Muscle of leg (tissue), 16 donors: ENCODE measurements at places on chromosomes 7 and 10. TPM values are rescaled to one million over a fixed set of nuclear protein-coding genes. Genes with fewer than 3 reads are reported as not detected.
A peak's percentile ranks its signal among the peaks of the same experiment; 100 is the strongest.

DNA sequence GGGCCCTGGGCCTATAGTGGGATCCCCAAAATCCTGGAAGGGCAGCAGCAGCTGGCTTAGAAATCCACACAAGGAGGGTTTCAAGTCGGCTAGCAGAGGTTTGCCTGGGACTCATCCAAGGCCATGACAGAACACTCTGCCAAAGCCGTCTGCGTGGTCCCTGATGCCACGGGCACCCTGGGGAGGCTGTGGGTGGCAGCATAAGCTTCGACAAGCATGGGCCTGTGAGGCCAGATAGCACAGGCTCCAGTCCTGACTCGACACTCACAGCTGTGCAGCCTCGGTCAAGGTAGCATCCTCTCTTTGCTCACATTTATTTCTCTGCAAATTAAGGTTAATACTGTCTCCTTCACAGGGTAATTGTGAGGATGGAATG is 138.3 kb downstream of the JCAD start:
- no peak overlapping the region for H3K4me3 ChIP-seq
- no peak for DNase-seq
- H3K36me3 ChIP-seq: no peaks in the 10 kb centered on the region

- H3K4me1 ChIP-seq: no peaks in the 10 kb centered on the region
- H3K27me3 ChIP-seq: no peaks in the 10 kb centered on the region
- peak; percentile 77 for DNase-seq
- H3K27ac ChIP-seq: no peak overlapping the region
These were observed 113.4 kb downstream of the BTRC start for GRCh38 chr10:101467286-101467770.

DNA sequence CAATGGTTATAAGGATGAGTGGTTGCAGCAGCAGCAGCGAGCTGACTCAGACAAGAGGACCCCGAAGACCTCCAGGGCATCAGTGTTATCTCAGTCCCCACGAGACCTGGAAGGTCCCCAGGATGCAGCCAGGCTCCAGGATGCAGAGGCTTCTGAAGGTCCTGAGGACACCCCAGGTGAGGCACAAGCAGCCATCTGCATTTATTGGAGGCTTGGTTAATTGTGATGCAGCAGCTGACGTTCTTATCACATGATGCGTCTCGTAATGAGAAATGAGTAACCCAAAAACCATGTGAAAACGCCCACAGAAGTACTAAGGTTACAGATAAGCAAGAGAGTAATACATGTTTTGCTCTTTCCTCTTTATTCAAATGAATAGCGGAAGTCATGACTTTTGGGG is 17.4 kb downstream of the C7orf57 start:
- H3K4me1 ChIP-seq: no peaks in the 10 kb centered on the region
- H3K27me3 ChIP-seq: no peaks in the 10 kb centered on the region
- no peaks in the 10 kb centered on the region for H3K36me3 ChIP-seq
- H3K4me3 ChIP-seq: no peak overlapping the region
- no peak for DNase-seq

- H3K27me3 ChIP-seq: peaks cover 5% of the 10 kb centered on the region
- no peak for DNase-seq
- H3K27ac ChIP-seq: no peak overlapping the region
- H3K4me1 ChIP-seq: peaks cover 23% of the 10 kb centered on the region
These were observed 4.5 kb downstream of the DLG5 start for GRCh38 chr10:77922055-77922454.

DNA sequence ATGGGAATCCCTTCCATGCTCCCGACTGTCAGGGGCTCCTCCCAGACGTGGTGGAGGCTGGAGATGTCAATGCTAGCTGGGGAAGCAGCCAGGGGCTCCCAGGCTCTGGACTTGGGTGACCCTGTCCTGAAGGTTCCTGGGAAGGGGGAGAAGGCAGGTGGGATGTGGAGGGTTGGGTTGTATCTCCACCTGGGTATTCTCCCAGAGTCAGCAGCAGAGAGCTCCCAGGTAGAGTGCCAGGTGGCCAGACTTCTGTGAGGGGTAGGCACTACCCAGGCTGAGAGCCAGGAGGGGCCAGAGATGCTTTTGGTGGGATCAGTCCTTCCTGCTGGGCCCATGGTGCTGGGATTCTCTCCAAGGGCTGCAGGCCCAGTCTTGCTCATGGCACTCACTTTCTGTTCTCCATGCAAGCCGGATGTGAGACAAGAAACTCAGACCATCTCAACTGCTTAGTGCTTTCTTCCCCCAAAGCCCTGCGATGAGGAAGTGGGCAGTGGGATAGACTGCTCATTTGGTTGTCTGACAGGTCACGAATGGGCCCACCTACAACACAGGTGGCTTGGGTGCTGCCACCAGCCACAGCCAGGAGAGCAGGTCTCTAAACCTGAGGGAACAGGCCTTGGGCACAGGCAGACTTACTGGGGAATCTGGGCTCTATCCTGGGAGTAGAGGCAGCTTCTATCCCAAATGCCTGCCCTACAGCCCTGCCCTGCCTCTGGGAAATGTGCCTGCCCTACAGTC is 52.5 kb upstream of the CAMK2B start:
- H3K4me1 ChIP-seq: peaks cover 6% of the 10 kb centered on the region
- no peak for DNase-seq
- H3K4me3 ChIP-seq: no peak overlapping the region

The EMX2 gene
- total RNA-seq: 5.7 TPM

The AKR1C8 gene
- 0.09 TPM for total RNA-seq

The BHLHA15 gene
- 0.58 TPM for total RNA-seq

The ANKRD1 gene
- total RNA-seq: 25.6 TPM
